ENCODE measurements at places on chromosomes 12 and 14. TPM values are rescaled to one million over a fixed set of nuclear protein-coding genes. Genes with fewer than 3 reads are reported as not detected.

Gene LALBA
- not detected for total RNA-seq

Gene DYRK2
- total RNA-seq: 46.5 TPM

Gene ABHD12B
- not detected for total RNA-seq

Gene CHGA
- not detected for total RNA-seq

Gene SYT10
- total RNA-seq: not detected

Gene PMCH
- total RNA-seq: 0.16 TPM

Gene ZDHHC22
- total RNA-seq: not detected

Gene ENO2
- total RNA-seq: 19.9 TPM

Gene FIGNL2
- total RNA-seq: 0.16 TPM

Measured in bronchial smooth muscle cell (primary cell).